Endothelial cell of umbilical vein (primary cell): ENCODE measurements at places on chromosomes 1 and 21. TPM values are rescaled to one million over a fixed set of nuclear protein-coding genes. Genes with fewer than 3 reads are reported as not detected.

SPATA46 gene
- not detected in 2 replicates for total RNA-seq

REN gene
- not detected in 2 replicates for total RNA-seq

SLC66A1 gene
- total RNA-seq: 15.3 and 17.6 TPM in 2 replicates

TSPAN2 gene
- 2.4 and 5.0 TPM in 2 replicates for total RNA-seq

TPR gene
- total RNA-seq: 107 and 118 TPM in 2 replicates

PLPPR4 gene
- total RNA-seq: not detected in 2 replicates
